Mesenteric fat pad (tissue), 1 donor: ENCODE measurements at places on chromosomes 12 and 14. TPM values are rescaled to one million over a fixed set of nuclear protein-coding genes. Genes with fewer than 3 reads are reported as not detected.
A peak's percentile ranks its signal among the peaks of the same experiment; 100 is the strongest.

GRCh38 chr14:103188810-103189480, 65.7 kb downstream of the TNFAIP2 start:
- DNase-seq, result peak; percentile 85

GRCh38 chr14:85217412-85217811, 312.5 kb upstream of the FLRT2 start:
- DNase-seq, result no peak

GRCh38 chr12:92535961-92536360, 166.8 kb upstream of the PLEKHG7 start:
- DNase-seq, result no peak

GRCh38 chr14:44951051-44951450, 10.7 kb downstream of the KLHL28 start:
- no peak for DNase-seq

- no peak for DNase-seq
Measured at GRCh38 chr12:69321351-69321750, 26.8 kb upstream of the LYZ start.

DNA sequence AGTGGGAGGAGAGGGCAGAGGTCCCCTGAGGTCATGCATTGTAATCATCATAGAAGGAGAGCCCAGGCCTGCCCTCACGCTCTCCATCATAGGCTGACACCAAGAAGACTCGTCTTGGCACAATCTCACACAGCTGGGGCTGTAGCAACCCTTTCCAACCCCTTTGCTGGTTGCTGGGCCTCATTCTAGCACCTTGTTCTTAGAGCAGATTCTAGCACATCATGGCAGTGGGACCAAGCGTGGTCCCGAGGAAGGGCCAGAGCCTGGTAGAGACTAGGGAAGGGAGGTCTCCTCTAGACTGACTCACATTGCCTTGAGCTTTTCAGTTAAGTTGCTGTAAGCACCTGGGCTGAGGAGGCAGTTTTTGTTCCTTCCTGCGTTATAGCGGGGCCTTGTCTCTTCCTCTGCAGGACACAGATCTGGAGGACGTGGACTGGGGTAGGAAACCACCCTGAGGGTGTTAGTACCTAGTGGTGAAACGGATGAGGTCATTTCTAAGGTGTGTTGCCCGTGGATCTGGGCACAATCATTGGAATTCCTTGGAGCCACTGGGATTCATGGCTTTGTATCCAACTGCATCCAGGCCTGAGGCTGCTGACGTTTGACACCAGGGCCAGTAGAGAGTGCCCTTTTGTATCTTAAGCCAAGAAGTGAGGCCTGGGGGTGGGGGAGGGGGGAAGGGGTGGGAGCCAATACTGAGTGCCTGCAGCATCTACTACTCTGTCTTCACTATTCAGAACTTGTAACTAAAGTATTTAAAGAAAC, 19.9 kb downstream of the RPS6KL1 start:
- no peak for DNase-seq

GRCh38 chr14:47874350-47874749, 198.9 kb upstream of the MDGA2 start:
- DNase-seq, result no peak

DNA sequence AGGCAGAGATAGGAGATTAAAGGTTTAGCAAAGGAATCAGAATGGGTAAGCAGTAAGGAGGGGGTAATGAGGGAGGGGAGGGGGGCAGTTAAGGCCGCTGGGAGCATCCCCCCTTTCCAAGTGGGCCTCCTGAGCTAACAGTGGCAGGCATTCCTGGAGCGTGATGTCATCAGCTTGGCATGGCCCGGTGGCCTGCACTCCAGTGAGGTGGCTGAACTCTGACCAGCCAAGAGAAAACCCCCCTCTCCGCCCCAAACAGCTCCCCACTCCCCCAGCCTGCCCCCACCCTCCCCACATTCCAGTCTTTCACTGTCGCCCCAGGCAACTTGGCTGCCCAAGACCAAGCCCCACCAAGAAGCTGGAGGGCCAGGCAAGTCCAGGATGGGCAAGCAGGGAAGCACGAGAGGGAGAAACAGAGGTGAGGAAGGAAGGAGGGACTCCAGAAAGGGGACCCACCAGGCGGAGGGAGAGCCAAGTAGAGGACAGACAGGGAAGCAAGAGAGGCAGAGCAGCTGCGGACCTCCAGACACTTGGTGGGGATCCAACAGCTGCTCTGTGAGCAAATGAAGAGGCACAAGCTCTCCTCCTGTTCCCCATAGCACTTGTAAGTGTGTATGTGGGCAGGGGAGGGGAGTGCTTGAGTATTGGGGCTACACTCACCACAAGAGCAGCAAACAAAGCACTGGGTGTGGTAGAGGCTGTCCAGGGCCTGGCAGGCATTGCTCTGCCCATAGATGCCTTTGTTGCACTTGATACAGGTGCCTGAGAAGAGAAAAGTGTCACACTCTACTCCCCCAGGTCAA, 4.5 kb downstream of the AJUBA start:
- DNase-seq, result no peak

DNA sequence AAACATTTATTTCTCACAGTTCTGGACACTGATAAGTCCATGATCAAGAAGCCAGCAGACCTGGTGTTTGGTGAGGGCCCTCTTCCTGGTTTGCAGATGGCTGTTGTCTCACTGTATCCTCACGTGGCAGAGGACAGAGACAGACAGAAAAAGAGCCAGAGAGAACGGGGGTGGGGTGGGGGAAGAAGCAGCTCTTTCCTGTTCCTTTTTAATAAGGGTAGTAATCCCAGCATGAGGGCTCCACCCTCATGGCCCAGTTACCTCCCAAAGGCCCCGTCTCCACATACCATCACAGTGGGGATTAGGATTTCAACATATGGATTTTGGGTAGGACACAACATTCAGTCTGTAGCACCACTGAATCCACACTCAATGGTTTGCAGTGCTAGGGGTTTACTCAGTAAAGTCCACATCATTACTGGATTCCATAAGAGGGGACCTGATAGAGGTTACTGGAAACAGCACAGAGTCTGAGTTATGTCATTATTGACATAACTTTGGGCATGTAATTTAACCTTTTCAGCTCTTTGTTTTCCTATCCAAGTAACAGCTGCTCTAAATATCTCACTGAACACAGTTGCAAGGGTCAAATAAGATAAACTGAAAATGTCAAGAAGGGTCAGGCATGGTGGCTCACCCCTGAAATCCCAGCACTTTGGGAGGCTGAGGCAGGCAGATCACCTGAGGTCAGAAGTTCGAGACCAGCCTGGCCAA, 53.2 kb downstream of the RPAP3 start:
- no peak for DNase-seq

- DNase-seq, result no peak
Measured at GRCh38 chr14:85539510-85539909, 9.6 kb downstream of the FLRT2 start.

- DNase-seq, result no peak
Measured at GRCh38 chr12:44847888-44848702, 28.0 kb downstream of the NELL2 start.

DNA sequence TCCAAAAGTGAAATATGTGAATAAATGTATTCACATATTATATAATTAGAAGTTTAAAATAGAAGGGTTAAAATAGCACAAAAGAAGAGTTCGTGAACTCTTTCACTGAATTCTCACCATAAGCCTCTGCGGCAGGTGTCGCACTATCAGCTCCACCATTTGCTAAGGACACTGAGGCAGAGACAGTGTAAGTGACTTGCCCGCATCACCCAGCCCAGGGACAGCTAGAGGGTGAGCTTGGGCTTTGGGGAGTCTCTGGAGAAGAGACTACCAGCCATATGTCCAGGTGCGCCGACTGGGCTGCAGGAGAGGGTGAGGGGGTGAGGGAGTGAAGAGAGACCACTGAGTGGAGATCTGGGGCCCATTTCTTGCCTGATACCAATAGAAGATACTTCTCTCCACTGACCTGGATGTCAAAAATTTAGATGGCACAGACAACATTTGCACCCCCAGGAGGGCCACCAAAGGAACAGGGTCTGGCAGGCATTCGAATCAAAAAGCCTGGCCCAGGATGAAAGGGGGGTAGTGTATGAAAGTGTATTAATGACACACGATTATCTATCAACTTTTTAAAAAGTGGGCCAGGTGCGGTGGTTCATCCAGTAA, 28.5 kb downstream of the FAIM2 start:
- DNase-seq, result peak; percentile 33

DNA sequence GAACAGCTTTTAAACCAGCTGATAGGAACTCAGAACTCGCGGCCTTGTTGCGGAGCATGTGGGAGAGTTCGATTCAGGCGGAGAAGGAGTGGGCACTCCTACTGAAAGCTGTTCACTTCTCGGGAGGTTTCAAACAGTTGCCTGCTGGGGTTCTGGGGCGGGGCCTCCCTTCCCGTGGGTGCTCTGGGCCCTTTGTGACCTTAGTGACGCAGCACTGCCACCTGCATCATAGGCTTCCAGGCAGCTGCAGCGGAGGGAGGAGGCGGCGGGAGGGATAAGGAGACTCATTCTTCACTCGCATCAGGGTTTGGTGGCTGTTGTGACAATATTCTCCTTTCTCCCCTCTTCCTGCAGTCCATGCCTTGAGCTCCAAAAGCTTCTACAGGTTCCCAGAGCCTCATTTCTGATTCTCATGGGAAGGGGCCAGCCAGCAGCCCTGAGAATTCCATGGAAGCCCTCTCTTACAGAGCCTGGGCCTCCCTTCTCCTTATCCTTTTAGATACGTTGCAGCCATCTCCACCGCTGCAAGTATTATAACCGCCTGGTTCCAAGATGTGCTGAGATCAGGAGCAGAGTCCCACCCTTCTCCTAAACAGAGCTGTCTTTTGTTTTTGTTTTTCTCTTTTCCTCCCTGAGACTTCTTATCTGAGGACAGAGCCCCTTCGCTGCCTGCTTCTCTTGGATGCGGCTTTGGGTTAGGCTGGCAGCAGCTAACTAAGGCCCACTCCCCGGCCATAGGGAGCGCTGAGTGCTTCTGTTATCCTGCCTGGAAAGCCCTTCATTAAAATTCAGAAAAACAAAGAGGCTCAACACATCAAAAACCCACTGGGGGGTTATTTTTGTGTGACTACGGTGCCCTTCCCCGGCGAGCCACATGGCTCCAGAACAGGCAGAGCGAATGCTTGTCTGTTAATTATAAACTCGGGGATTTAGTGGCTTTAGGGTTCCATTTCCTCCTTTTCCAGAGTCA, 67.6 kb upstream of the GPATCH2L start:
- DNase-seq, result no peak

DNA sequence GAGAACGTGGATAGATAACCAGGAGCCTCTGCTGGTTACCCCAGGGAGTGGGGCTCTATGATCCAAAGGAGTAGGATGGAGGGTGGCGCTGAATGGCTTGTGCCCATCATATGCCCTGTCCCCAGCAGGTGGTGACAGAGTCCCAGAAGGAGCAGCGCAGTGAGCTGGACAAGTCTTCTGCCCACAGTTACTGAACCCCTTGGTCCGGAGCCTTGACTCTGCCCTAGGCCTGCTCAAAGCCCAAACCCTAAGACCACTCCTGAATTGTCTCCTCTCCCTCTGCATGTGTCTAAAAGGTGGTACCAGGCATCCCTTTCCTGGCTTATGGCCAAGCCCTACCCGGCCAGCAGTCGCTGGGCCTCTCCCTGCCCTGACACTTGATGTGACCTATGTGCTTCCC, 3.2 kb downstream of the PRPH start:
- DNase-seq, result no peak

GRCh38 chr12:123973552-123974341, 732 bp downstream of the ZNF664 start:
- DNase-seq, result no peak

GRCh38 chr12:10068644-10069043, 30.1 kb downstream of the CLEC1A start:
- DNase-seq, result no peak

DNA sequence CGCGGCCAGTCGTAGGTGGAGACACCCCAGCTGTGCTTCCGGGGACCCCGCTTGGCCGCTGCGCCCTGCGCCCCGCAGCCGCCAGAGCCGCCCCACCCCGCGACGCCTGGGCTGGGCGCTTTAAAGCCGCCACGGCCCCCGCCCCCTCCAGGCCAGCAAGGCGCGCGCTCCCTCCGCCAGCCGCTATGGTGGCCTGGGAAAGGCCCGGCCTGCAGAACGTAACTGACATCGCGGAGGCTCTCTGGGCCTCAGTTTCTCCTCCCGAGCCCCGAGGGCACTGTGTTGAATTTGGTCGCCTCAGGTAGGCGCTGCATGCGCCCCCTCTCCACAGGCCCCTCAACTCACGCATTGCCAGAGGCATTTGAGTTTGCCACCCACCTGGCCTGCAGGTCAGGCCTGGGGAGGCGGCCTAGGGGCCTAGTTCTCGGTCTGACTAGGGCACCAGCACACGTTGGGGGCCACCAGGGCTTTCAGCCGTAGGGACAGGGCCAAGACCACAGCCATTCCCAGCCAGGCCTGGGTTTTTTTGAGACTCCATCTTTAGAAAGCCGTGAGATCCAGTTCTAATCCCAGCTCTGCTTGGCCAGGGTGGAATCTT, at the start of gene NGB:
Gene NGB, minus strand, starts transcription at position 94 of the 598 bp plus-strand sequence. CDS start 269 bp downstream, outside the sequence.
- DNase-seq, result peak; percentile 45

GRCh38 chr12:43740511-43741100, 18.0 kb downstream of the PUS7L start:
- no peak for DNase-seq

GRCh38 chr14:67817750-67818438, 1.5 kb upstream of the ZFYVE26 start:
- no peak for DNase-seq

DNA sequence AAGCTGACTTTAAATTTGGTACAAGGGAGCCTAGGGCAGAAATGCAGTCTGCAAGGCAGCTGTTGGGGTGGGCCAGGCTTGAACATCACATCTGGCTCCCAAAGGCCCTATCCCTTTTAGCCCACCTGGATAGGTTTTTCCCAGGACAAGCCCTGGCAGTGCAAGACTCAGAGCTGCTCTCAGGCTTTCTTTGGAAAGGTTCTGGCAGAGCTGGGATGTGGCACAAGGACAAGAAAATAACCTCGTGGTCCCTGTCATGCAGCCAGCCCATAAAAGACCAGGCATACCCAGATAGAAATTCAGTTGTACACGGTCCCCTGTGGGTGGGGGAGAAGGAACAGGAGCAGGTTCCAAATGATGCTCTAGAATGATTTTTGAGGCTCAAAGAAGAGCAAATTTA, 206.9 kb downstream of the TTC7B start:
- DNase-seq, result no peak

- peak; percentile 81 for DNase-seq
Measured at GRCh38 chr14:74464785-74465184, 28.3 kb downstream of the NPC2 start.

LBHD2 gene
- total RNA-seq, result 3.1 TPM

KRT71 gene
- total RNA-seq, result not detected

PLBD1 gene
- total RNA-seq, result 35.7 TPM

CCDC184 gene
- 0.35 TPM for total RNA-seq

LRFN5 gene
- 3.6 TPM for total RNA-seq

C12orf54 gene
- total RNA-seq, result not detected

IL31 gene
- not detected for total RNA-seq

PROX2 gene
- total RNA-seq, result not detected

HELB gene
- 2.9 TPM for total RNA-seq

TMEM117 gene
- total RNA-seq, result 7.7 TPM

LRP1 gene
- total RNA-seq, result 954 TPM

RHOJ gene
- 14.5 TPM for total RNA-seq

VDR gene
- total RNA-seq, result 9.8 TPM

NGB gene
- total RNA-seq, result not detected

PTGES3 gene
- total RNA-seq, result 130 TPM

CEBPE gene
- total RNA-seq, result not detected

EGLN3 gene
- total RNA-seq, result 4.7 TPM

MYO1H gene
- total RNA-seq, result 0.10 TPM

OSGEP gene
- total RNA-seq, result 23.3 TPM
